ENCODE measurements at places on chromosomes 5 and 9.

- no peak for DNase-seq
Observed at GRCh38 chr9:6614489-6614888, 31.0 kb downstream of the GLDC start.

- no peak for DNase-seq
Observed at GRCh38 chr9:110327716-110328115, 9.9 kb downstream of the TXNDC8 start.

GRCh38 chr5:163473635-163474243, 13.3 kb downstream of the HMMR start:
- DNase-seq: no peak

DNA sequence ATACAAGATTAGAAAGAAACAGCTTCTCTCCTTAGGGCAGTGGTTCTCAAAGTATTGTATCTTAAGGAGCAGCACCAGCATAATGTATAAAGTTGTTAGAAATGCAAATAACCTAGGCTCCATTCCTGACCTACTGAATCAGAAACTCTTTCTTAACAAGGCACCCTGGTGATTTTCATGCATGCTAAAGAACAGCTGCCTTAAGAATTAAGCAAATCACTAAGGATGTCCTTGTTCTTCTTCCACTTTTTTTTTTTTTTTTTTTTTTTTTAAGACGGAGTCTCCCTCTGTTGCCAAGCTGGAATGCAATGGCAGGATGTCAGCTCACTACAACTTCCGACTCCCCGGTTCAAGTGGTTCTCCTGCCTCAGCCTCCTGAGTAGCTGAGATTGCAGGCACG, 1095.2 kb upstream of the EDIL3 start:
- DNase-seq: no peak

DNA sequence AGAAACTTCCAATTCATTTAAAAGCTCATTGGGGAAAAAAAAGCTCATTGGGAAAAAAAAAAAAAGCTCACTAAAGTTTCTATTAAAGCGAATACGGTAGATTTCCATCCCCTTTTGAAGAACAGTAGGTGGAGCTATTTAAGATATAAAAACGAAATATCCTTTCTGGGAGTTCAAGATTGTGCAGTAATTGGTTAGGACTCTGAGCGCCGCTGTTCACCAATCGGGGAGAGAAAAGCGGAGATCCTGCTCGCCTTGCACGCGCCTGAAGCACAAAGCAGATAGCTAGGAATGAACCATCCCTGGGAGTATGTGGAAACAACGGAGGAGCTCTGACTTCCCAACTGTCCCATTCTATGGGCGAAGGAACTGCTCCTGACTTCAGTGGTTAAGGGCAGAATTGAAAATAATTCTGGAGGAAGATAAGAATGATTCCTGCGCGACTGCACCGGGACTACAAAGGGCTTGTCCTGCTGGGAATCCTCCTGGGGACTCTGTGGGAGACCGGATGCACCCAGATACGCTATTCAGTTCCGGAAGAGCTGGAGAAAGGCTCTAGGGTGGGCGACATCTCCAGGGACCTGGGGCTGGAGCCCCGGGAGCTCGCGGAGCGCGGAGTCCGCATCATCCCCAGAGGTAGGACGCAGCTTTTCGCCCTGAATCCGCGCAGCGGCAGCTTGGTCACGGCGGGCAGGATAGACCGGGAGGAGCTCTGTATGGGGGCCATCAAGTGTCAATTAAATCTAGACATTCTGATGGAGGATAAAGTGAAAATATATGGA, at the start of gene PCDHGA12:
PCDHGA12 (plus strand) TSS at position 176 of the 782 bp plus-strand sequence; CDS start at position 429, 253 bp downstream.
- DNase-seq: peak; percentile 42

GRCh38 chr9:33676746-33677505, 118.4 kb upstream of the PRSS3 start:
- peak; percentile 51 for DNase-seq

GRCh38 chr5:1901061-1901460, 18.3 kb upstream of the IRX4 start:
- DNase-seq: no peak

DNA sequence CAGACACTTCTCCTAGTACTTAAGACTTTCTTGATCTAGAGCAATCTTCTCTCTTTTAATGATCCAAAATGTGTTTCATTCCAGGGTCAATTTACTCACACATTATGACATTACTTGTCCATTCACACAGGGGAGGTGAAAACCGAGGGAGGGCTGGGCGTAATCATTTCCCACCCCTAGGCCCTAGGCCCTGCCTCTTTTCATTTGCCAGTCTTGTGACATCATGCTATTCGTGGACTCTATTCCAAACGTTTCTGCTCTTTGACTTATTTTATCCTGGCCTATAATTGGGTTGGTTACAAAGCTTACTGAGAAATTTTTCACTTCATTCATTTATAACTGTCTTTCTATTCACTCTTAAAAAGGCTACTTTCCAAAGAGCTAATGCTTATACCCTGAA, 2.4 kb downstream of the DCAF12 start:
- peak; percentile 32 for DNase-seq

- no peak for DNase-seq
Observed at GRCh38 chr9:34070606-34071324, 22.1 kb upstream of the UBAP2 start.

GRCh38 chr5:142674531-142675469, 11.1 kb downstream of the FGF1 start:
- DNase-seq: no peak

- no peak for DNase-seq
Observed at GRCh38 chr5:2710910-2711309, 40.6 kb downstream of the IRX2 start.

GRCh38 chr9:134306636-134307600, 19.3 kb upstream of the RXRA start:
- no peak for DNase-seq

- DNase-seq: no peak
Observed at GRCh38 chr5:168110870-168111832, 180.3 kb upstream of the WWC1 start.

GRCh38 chr9:77856615-77857014, 175.0 kb downstream of the GNAQ start:
- no peak for DNase-seq

- DNase-seq: peak; percentile 81
Observed at GRCh38 chr9:126690431-126691051, 76.8 kb downstream of the LMX1B start.

GRCh38 chr9:16230731-16231130, 639.7 kb downstream of the BNC2 start:
- DNase-seq: no peak

GRCh38 chr9:76255781-76256455, 138.3 kb downstream of the RFK start:
- DNase-seq: no peak

DNA sequence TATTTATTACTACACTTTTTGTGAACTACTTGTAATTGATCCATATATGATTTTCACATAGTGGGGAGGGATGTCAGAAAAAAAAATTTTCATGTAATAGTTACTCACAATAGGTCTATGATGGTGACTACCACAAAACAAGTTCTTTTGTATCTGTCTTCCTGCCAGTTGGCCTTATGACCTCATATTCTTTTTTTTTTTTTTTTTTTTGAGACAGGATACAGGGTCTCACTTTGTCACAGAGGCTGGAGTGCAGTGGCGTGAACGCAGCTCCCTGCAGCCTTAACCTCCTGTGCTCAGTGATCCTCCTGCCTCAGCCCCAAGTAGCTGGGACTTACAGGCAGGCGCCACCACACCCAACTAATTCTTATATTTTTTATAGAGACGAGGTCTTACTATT, 10.9 kb downstream of the SEC24A start:
- DNase-seq: no peak

DNA sequence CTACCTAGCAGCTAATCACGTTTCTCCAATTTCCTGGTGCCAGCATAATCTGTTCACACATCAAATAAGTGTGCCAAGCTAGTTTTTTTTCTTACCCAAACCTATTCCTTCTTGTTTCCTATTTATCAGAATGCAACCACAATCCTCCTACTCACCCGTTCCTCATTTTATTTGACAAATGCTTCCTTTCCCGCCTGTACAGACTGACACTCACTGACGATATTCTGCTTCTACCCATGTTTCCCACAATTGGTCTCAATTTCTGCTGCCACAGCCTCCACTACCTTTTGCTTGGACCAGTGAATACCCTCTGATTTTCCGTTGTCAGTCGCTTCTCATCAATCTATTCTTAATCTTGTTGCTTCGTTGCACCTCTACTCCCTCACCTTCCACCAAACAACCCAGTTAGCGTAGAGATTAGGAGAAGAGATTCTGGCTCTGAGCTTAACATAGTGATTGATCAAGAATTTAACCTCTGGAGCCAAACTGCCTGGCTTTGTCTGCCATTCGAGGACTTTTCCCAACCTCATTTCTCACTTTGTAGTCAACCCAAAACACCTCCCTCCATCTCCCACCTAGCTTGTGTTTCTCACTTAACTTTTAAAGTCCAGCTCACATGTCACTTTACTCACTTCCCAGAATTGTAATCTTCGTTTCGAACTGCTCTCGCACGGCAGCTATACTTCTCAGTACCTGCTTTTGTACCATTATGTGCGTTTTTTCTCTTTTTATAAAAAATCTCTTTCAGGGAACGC, 729 bp upstream of the TMEM38B start:
- no peak for DNase-seq

DNA sequence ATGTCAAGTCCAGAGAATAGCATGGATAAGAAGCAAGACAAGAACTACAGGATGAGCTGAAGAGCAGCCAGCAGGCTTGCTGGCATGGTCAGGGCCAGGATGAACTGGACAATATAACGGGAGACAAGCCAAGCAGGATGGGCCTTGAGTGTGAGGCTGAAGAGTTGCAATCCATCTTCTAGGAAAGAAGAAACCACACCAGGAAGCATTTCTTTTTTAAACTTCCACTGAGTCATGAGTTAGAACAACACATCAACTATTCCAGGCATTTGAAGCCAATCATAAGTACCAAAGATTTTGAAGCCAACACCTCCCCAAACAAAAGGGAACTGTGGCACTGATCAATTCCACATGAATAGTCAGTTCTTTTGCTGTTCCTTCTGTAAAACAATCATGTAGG, 27.3 kb downstream of the SLC31A2 start:
- DNase-seq: no peak

GRCh38 chr5:34919077-34919476, 3.6 kb downstream of the BRIX1 start:
- DNase-seq: no peak

- DNase-seq: no peak
Observed at GRCh38 chr9:120431268-120431667, 148.7 kb downstream of the CDK5RAP2 start.

DNA sequence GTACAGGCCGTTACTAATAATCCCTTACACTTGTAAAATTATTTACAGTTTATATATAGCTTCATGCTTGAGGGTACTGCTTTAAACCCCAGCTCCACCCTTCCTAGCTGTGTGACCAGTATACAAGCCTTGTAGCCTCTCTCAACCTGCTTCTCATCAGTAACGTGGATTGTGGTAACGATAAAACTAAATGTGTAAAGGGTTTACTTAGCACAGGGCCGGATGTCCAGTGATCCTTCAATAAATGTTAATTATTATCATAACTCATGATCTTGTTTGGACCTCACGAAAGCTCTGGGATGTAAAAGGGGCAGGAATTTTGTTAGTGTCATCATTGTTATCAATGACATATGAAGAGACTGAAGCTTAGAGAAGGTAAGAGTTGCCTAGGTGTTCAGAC, 7.5 kb upstream of the ARSI start:
- DNase-seq: no peak

DNA sequence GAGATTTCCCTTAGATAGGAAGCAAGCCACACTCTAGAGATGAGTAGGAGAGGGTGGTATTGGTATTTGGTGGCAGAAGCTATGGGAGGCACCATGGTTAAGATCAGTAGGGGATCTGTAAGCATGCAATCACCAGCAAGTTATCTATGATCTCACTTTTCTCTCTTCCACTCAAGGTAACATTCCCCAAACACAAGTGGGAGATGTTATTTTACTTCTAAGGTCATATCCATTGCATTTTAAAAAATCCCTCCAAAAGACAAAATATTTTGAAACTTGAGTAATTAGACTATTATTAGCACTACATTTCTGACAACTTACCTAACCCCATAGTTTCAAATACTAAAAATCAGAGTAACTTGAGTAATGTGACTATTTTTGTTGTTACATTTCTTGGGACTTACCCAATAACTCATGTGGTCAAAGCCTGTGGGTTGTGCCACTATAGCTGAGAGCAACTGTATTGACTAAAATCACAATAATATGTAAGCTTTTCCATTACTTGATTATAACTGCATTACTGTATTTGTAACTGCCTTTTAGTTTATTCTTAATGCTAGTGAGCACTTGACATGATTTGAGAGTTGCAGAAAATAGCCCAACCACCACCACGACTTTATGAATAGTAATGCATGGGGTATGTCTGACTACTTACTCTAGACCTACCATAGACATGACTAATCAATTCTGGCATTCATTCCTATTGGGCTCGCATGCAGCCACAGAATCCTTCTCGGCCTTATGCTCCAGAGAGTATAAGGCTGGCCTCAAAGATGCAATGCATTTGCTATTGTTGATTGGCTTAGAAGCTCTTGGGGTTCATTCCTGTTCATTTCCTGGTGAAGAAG, 264.7 kb downstream of the TRIM32 start:
- no peak for DNase-seq

DNA sequence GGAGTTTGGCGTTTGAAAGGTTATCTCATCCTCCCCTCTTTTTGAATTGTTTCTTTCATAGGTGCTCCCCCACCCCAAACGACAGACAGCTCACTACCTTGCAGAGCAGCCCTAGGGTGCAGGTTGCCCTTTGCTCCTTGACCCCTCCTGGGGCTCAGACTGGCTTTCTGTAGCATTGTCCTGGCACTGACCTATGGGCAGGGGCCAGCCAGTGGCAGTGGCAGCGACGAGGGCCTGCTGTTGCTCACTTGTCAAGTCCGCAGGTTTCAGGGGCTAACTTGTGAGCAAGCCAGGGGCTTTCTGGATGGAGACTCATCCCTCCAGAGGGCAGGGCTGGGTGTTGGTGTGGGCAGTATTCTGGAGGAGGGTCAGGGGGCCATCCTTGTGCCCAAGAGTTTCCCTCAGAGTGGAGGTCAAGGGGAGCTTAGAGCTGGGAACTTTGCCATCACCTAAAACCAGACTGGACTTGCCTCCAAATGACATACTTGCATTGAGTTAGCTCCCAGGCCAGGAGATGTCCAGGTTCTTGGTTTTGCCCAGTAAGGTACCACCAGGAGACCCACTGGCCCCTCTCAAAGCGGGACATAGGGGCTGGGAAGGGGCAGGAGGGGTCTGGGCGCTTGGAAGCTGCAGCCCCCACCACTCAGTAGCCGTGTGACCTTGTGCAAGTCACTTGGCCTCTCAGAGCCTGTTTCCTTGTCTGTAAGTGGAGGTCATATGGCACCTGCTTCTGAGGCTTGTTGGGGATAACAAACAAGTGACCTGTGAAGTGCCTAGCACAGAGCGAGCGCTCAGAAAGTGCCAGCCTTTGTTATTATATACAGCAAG, 53.5 kb upstream of the CDKN2AIPNL start:
- DNase-seq: no peak

Measured in stimulated activated CD8-positive, alpha-beta memory T cell treated with anti-CD3 and anti-CD28 coated beads, Interleukin-4, amount 100 ng/mL, for 48 hours (primary cell).